Cortex of kidney (tissue), 1 donor: ENCODE measurements at places on chromosomes 2 and 18.

GRCh38 chr2:172749388-172749787, 13.7 kb downstream of the RAPGEF4 start:
- DNase-seq, result no peak

- DNase-seq, result no peak
Observed at GRCh38 chr2:67835266-67835665, 227.5 kb downstream of the C1D start.

GRCh38 chr2:43458014-43458628, 137.7 kb downstream of the THADA start:
- DNase-seq, result no peak

- DNase-seq, result no peak
Observed at GRCh38 chr2:112936927-112937232, 25.9 kb downstream of the IL37 start.

DNA sequence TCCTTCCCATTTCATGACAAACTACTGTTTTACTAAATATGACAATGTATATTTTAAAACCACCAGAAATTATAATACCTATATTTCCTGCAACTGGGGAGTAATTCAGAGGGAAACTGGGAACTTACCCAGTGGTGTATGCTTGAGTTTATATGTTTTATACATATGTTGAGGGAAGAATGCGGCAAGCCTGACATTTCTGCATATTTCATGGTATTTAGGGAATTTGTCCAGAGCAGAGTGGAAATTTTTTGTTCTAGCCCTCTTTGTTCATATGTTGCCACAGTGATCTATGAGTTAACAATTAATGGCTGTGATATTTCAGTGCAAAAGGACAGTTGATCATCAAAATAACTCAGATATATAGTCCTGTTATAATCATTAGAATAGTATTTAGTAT, 230.8 kb upstream of the VWC2L start:
- DNase-seq, result no peak

GRCh38 chr2:15897431-15898098, 42.8 kb upstream of the MYCN start:
- DNase-seq, result no peak

GRCh38 chr2:20235655-20236305, 10.8 kb upstream of the SDC1 start:
- no peak for DNase-seq

DNA sequence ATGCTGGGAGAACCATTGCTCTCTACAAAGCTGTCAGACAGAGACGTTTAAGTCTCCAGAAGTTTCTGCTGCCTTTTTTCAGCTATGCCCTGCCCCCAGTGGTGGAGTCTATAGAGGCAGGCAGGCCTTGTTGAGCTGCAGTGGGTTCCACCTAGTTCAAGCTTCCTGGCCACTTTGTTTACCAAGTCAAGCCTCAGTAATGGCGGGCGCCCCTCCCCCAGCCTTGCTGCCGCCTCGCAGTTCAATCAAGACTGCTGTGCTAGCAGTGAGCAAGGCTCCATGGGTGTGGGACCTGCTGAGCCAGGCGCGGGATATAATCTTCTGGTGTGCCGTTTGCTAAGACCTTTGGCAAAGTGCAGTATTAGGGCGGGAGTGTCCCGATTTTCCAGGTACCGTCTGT, 52.7 kb upstream of the SCYGR2 start:
- no peak for DNase-seq
